ENCODE measurements at places on chromosomes 13 and 19.
A peak's percentile ranks its signal among the peaks of the same experiment; 100 is the strongest.

DNA sequence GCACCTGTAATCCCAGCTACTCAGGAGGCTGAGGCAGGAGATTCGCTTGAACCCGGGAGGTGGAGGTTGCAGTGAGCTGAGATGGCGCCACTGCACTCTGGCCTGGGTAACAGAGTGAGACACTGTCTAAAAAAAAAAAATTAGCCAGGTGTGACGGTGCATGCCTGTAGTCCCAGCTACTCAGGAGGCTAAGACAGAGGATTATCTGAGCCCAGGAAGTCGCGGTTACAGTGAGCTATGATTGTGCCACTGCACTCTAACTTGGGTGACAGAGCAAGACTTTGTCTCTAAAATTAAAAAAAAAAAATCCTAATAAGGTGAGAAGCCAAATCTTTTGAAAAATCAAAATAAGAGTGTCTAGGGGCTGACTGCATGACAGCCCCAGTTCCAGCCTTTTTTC, 9.7 kb upstream of the CEBPA start:
- peak; percentile 56 for DNase-seq

- no peak for DNase-seq
These were observed 6.8 kb downstream of the UPF3A start for GRCh38 chr13:114288157-114288591.

GRCh38 chr19:46426035-46426505, 2.7 kb downstream of the PNMA8C start:
- DNase-seq: no peak

DNA sequence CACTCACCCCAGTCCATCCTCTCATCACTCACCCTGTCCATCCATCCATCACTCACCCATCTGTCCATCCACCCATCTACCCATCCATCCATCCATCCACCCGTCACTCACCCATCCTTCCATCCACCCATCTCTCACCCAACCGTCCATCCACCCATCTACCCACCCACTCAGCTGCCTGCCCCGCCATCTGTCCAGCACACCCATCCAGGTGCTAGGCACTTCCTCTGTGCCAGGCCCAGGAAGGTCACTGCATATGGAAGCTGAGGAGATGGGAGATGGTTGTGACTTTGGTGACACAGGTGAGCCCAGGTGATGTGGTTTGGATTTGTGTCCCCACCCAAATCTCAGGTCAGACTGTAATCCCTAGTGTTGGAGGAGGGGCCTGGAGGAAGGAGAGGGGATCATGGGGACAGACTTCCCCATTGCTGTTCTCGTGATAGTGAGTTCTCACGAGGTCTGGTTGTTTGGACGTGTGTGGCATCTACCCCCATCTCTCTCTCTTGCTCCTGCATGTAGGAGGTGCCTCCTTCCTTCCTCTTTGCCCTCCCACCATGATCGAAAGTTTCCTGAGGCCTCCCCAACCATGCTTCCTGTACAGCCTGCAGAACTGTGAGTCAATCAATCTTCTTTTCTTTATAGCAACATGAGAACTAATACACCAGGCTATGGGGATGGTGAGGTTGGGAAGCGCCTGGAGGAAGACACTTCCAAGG, 15.9 kb upstream of the C13orf46 start:
- no peak for DNase-seq

- DNase-seq: no peak
These were observed 35.1 kb downstream of the LCP1 start for GRCh38 chr13:46146898-46147297.

Data from MV-4-11 (cell line).